ENCODE measurements at places on chromosomes 7 and 10. TPM values are rescaled to one million over a fixed set of nuclear protein-coding genes. Genes with fewer than 3 reads are reported as not detected.

DNA sequence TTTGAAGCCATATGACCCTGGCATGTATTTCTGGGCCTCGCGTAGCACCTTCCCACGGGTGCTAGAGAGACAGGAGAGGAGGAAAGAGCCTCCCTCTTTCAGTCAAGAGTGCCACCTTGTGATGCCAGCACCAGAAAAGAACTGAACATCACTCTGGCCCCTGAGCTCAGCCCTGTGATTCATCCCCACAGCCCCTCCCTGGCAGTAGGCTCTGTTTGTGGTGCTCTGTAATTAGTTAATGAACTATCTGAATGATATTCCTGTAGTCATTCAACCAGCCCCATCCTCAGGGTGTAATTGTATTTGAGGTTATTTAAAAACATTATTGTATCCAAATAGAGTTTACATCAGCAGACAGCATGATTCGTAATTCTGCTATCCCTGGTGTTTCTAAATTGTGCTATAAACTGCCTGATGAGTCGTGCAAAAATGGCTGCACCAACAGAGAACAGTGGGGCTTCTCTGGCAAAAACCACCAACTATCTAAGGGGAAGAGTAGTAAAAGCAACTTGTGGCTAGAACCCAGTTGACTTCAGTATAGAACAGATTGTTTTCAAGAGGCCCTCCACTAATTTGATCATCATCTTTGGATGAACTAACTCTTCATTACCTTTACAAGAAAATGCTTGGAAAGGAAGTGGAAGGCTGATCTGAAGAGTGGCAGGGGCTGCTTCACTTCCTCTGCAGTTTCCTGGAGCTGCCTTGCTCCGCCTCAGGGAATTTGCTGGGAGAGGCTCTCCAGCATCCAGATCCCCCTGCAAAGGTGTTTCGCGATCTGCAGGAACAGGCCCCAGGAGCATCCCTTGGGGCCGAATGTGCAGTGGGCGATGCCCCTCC is 23.7 kb upstream of the TIAL1 start:
- no peak for DNase-seq
- H3K36me3 ChIP-seq: no peaks in the 10 kb centered on the region
- no peak overlapping the region for H3K4me3 ChIP-seq
- H3K27ac ChIP-seq: no peak overlapping the region
- H3K4me1 ChIP-seq: peaks cover 6% of the 10 kb centered on the region
- peaks cover 6% of the 10 kb centered on the region for H3K27me3 ChIP-seq

Gene TBXAS1
- total RNA-seq: 3.0 TPM

Gene IKZF1
- 383 TPM for total RNA-seq

GRCh38 chr7:122902751-122903495 is 16.7 kb upstream of the CADPS2 start:
- no peak overlapping the region for H3K4me3 ChIP-seq
- H3K36me3 ChIP-seq: no peaks in the 10 kb centered on the region
- H3K27me3 ChIP-seq: no peaks in the 10 kb centered on the region

- H3K36me3 ChIP-seq: peaks cover 7% of the 10 kb centered on the region
- DNase-seq: no peak
- peaks cover 37% of the 10 kb centered on the region for H3K4me1 ChIP-seq
- H3K27ac ChIP-seq: peak overlapping the region; percentile 99
Measured at GRCh38 chr7:23530405-23530804, 1.4 kb downstream of the TRA2A start.

- no peaks in the 10 kb centered on the region for H3K27me3 ChIP-seq
- peaks cover 2% of the 10 kb centered on the region for H3K4me1 ChIP-seq
- H3K27ac ChIP-seq: no peak overlapping the region
- no peak for DNase-seq
- no peak overlapping the region for H3K4me3 ChIP-seq
Measured at GRCh38 chr7:130360518-130360917, 15.9 kb downstream of the CPA5 start.

DNA sequence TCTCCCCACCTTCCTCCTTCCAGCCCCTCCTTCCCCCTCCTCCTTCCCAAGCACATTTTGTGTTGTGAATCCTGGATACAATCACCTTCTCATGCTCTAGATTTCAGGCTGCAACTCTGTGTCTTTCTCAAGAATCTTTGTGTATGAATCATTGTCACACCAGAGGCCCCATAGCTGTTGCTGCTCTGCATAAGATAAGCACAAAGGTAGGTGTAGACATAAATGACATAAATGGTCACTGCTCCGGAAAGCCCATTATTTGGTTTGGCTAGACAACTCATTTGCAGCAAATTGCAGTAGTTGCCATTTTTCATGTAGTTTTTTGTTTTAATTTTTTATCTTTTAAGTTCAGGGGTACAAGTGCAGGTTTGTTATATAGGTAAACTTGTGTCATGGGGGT is 216.3 kb upstream of the NRP1 start:
- H3K27me3 ChIP-seq: peaks cover 7% of the 10 kb centered on the region
- DNase-seq: no peak
- no peaks in the 10 kb centered on the region for H3K36me3 ChIP-seq
- H3K27ac ChIP-seq: no peak overlapping the region
- no peaks in the 10 kb centered on the region for H3K4me1 ChIP-seq
- H3K4me3 ChIP-seq: no peak overlapping the region

All from activated naive CD8-positive, alpha-beta T cell treated with anti-CD3 and anti-CD28 coated beads, Interleukin-2, amount 10 ng/mL, durations not matched to agents 7 days and 5 days (primary cell).